HuH-7.5 (cell line): ENCODE measurements at places on chromosomes 3 and 15.

DNA sequence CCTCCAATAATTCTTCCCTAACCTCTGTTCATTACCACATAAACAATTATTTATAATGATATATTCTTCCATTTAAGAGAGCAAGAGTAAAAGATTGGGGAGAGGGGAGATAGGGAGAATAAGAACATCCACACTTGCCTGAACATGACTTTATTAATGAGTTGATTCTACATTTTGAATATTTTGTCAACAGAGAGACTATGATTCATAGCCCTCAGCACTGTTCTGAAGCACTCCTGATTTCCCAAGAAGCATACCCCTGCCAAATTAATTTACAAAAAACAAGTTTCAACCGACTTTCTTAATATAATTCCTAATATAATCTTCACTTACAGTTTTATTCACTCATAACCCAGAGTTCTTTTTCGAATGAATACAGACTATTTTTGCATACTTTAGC, 828.8 kb downstream of the ROBO2 start:
- DNase-seq: no peak

DNA sequence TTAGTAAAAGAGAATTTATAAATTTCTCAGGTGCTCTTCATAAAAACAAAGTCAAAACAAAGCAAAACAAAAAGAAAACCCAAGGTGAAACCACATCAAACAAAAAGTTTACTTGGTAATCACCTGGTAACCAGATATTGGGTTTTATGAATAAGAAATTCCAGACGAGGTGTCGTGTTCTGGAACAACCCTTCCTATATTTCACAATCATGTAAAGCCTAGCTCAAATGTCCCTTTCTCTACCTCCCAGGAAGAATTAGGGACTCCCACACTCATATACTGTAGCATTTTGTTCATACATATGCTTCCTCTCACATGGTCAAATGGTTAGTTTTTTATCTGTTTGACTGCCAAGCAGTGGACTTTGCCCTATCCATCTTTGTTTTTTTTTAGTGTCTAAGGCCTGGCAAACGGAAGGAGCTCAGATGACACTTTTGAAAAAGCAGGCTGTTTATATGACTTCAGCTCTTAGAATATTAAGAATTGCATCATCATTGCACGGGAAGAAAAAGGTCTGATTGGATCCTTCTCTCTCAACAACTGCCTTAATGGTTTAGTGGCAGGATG, 326.7 kb upstream of the TBL1XR1 start:
- DNase-seq: peak; percentile 28

- DNase-seq: no peak
Measured at GRCh38 chr15:89665449-89666181, 10.3 kb upstream of the KIF7 start.

DNA sequence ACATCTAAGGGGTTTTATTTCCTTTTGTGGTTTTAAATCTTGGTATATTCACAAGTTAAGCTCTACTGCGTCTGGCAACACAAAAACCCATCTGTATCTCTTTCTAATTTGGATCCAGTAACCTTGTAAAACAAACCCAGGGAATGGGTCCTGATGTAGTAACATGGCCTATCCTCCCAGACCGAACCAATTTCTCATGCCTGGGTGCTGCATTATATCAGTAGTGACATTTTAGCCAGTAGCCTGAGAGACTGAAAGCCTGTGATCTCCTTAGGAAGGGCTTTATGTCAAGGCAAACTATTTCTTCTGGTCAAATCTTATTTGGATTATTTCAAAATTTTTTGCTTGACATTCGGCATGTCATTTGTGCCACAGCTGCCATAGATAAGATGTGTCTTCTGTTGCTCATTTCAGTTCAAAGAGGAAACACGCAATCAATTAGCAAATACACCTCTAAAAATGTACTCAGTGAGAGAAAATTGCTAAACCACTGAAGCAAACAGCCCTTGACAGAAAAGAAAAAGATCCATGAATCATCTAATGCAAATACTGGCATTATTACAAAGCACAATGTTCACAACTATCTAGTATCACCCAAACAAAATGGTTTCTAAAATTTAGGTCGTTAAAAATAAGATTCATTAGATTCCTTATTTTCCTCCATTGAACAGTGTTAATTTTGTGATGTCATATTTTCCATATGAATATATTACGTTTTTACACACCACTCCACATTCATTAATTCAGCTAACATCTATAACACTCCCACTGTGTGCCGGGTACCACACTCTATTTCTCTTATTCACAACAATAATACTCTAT, 4.0 kb downstream of the NPTN start:
- DNase-seq: peak; percentile 34

GRCh38 chr3:114274929-114275328, 18.9 kb upstream of the TIGIT start:
- DNase-seq: no peak

GRCh38 chr3:110995461-110996231, 76.0 kb upstream of the NECTIN3 start:
- DNase-seq: no peak

DNA sequence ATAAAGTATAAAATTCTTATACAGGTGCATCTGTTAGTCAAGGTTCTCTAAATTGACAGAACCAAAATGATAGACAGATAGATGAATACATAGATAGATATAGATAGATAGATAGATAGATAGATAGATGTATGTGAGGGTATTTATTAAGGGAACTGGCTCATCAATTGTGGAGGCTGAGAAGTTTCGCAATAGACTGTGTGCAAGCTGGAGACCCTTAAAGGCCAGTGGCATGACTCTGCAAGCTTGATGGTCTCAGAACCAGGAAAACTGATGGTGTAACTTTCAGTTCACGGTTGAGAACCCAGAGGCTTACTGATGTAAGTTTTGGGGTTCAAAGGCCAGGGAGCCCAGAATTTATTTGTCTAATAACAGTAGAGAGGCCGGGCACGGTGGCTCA, 1123.7 kb upstream of the CADM2 start:
- no peak for DNase-seq

DNA sequence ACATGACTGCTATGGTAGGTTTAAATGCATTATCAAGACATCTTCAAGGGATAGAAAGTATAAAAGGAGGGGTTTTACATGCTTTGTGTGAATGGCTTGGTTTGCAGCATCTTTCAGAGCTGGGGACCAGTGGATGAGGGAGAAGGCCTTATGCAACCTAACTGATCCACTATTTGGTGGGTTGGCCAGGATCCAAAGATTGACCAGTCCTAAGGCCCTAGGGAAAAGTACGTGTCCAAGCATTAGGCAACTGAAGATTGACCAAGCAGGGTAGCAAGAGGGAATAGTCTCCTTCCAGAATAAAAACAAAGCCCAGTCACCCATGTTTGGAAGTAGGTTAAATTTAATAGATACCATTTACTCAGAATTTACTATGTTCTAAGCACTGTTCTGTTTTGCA, 509.3 kb downstream of the EPHB1 start:
- no peak for DNase-seq

- DNase-seq: no peak
Measured at GRCh38 chr3:36695769-36696137, 68.6 kb downstream of the DCLK3 start.
